ENCODE measurements at places on chromosomes 7 and 10.

GRCh38 chr10:85862771-85863170 lies 503.8 kb downstream of the GRID1 start:
- DNase-seq, result no peak

DNA sequence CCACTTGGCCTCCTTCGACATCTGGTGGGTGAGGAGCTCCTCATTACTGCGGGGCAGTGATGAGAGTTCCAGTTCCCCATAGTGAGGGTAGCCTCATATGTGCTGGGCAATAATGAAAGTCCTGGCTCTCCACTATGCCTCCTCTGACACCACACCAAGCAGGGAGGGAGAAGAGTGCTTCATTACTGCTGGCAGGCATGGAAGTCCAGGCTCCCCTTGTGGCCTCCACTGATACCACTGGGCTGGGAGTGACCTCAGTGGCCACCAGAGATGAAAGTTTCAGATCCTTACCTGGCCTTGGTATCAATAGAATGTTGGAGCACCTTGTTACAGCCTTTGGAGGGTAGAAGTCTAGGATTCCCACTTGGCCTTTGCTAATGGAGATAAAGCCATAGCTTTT lies 6.5 kb downstream of the DUS4L start:
- no peak for DNase-seq

GRCh38 chr7:4025694-4026615 lies 656.1 kb upstream of the FOXK1 start:
- DNase-seq, result no peak

- DNase-seq, result no peak
Observed at GRCh38 chr10:77909749-77910375, 16.7 kb downstream of the DLG5 start.

DNA sequence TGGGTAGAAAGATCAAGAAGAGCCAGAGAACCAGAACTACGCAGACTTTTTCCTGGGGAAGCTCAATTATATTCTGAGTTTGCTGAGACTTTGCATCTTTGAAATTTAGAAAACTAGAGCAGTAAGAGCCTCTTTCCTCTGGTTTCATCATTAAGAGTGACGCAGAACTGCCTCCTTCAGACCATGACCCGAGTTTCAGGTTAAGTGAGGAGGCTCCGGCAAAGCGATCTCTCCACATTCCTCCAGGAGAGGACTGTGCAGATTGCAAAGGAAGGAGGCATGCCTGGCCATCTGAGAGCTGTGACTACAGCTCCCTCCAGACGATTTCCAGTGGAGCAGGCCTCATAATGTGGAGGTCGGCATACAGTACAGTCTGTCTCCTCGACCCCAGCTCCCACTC lies 115.8 kb upstream of the LANCL2 start:
- DNase-seq, result no peak

DNA sequence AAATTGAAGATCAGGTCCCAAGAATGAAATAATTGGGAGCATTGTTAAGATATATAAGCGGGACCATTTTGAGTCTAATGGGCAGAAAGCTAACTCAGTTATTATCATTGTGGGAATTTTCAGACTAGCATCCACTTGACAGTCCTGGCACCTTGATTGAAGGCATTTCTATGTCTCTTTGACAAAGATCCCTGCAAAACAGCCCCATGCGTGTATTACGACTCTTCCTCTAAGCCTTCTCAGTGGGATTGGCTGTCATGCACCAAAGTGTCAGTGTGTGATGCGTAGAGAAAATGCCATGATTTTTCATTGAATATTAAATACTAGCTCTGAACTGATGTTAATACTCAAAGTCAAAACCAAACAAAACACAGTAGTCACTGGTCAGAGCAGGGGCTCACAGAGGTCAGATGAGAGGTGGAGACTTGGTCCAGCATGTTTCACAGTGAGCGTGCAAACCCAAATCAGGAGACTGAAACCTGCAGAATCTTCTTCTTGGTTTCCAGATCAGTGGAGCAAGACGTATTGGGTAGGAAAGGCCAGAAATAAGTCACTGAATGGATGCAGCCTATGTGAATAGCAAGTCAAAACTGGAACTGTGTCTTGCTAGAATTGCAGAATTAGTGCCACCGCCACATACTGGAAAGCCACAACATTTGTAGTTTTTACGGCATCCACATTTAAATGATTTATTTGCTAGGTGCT lies 303.6 kb upstream of the AKR1E2 start:
- no peak for DNase-seq

DNA sequence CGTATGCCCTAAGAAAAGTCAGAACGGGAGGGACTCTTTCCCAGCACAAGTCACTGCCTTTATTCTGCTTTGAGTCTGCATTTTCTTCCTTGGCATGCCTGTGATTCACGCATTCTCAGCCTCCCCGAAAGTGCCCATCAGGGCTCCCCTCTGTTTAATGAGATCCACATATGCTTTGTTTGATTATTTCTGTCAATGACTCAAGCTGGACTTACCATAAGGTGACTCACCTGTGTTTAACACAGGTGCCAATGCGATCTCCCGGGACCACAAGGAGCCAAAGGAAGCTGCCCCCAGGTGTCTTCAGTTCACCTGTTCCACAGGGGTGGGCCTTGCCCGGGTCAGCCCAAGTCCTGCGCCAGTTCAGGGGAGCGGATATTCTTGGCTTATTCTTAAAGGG lies 386.0 kb upstream of the SHH start:
- no peak for DNase-seq

DNA sequence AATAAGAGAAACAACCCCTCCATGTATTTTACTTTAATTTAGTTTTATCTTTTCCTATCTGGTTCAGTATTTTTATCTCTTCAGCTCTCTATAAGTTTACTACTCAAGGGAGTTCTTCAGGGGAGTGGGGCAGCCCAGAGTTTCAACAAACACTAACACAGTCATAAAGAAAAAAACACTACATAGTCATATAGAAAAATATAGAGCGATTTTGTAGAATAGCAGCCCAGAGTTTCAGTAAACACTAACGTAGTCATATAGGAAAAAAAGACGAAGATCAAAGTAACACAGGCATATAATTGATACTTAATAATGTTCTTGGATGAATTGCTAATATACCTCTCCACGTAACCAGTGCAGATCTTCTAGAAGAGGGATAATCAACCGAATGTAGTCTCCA lies 54.7 kb downstream of the PON1 start:
- no peak for DNase-seq

DNA sequence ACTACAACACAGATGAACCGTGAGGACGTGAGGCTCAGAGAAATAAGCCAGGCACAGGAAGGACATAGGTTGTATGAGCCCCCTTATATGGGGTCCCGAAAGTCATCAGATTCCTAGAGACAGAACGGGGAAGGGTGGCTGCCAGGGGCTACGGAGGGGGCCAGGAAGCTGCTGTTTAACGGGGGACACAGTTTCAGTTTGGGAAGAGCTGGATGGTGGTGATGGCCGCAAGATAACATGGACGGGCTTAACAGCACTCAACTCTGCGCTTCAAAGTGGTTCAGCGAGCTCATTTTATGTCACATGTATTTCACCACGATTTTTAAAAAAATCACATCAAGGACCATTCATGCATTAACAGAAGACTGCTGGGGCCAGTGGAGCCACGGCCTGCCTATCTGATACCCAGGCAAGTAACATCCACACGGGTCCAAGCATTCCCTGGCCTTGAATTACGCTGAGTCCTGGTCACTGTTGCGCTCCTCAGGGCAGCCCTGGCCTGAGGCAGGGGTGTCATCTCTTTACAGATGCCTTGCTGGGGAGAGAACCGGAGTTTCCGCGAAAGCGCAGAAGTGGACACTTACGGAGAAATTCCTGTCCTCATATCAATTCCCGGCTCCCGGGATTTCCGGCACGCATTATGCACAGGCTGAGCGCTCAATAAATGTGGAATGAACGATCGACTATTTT lies 1.5 kb downstream of the CARD11 start:
- no peak for DNase-seq

GRCh38 chr7:105097619-105098018 lies 83.6 kb downstream of the KMT2E start:
- DNase-seq, result no peak

GRCh38 chr10:24579906-24580305 lies 143.8 kb downstream of the ARHGAP21 start:
- DNase-seq, result no peak

DNA sequence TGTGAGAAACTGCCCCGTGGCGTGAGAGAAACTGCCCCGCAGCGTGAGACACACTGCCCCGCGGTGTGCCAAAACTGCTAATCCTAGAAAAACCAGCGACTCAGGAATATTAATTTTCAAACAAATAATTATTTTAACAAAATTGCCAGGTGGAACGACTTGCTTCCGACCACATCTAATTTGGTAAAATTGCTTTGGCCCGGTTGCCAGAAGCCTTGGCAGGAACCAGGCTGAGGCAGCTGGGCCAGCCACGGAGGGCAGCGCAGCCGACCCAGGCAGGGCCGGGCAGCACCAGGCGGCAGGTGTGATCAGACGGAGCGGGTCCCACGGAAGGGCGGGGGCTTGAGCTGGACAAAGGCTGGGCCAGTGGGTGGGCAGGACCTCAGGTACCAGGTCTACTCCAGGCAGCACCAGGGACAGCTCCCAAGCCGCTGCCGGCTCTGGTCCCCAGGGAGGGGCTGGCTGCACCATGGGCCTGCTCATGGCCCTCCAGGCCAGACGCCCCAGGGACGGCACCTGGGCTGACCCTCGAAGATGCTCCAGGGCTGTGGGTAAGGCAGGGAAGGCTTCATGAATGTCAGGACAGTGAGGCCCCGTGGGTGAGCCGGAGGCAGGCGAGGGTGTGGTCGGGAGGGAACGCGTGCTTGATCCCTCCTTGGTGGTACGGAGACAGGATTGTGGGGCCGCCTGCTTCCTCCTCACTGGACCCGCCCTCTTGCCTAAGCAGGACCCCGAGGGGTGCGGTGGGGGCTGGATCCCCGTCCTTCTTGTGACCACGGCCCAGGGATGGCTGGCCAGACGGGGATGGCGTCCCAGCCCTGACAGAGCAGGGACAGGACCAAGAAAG lies 7.7 kb upstream of the ADGRA1 start:
- DNase-seq, result no peak

GRCh38 chr10:11057448-11057847 lies 39.8 kb downstream of the CELF2 start:
- DNase-seq, result no peak

DNA sequence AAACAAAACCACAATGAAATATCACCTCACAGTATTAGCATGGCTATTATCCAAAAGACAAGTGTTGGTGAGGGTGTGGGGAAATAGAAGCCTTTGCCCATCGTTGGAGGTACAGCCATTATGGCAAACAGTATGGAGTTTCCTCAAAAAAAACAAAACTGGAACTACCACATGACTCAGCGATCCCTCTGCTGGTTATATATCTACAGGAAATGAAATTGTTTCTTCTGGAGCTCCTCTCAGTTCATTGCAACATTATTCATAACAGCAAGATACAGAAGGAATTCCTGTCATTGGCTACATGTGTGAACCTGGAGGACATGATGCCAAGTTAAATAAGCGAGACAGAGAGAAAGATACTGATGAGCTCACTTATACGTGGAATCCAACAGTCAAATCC lies 2.4 kb upstream of the UBE3C start:
- DNase-seq, result no peak

- DNase-seq, result no peak
Observed at GRCh38 chr7:4189131-4189570, 492.9 kb upstream of the FOXK1 start.

DNA sequence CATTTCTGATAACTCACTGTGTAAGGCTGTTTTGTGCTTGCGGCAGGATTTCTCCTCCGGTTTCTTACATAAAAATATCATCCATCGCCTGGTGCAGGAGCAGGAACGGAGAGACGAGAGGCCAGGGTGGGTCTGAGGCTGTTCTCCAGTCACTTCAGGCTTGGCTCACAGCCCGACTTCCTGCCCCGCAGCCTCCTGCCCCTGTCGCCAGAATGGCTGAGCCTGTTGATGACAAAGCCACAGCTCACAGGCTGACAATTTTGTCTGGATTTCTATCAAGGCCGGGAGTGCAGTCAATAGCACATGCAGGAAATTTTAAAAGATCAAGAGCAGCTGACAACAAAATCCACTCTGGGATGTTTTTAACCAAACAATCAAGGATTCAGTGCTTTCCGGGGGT lies 229.7 kb upstream of the ZNF32 start:
- no peak for DNase-seq

DNA sequence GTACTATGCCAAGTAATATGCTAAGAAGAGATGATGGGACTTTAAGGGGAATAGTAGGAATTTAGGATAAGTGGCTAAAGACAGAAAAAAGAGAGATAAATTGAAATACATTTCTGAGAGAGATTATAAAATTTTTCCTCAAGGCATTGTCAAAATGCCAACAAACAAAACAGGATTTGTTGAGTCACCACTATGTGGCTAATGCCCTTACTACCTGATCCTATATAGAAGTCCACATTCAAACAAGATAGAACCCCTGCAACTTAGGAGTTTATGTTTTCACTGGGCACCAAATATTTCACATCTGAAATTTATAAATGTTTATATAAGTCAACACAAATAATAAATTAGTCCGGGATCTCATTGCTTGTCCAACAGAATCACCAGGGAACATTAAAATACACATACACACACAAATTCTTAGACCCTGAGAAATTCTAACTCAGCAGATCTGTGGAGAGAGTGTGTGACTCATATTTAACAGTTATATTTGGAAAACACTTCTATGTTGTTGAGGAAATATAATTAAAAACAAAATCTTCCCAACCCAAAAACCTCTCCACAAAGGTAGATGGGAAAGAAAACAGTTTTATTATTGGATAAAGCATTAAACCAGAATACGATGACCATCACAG lies 154.3 kb downstream of the PPP1R3A start:
- DNase-seq, result no peak

DNA sequence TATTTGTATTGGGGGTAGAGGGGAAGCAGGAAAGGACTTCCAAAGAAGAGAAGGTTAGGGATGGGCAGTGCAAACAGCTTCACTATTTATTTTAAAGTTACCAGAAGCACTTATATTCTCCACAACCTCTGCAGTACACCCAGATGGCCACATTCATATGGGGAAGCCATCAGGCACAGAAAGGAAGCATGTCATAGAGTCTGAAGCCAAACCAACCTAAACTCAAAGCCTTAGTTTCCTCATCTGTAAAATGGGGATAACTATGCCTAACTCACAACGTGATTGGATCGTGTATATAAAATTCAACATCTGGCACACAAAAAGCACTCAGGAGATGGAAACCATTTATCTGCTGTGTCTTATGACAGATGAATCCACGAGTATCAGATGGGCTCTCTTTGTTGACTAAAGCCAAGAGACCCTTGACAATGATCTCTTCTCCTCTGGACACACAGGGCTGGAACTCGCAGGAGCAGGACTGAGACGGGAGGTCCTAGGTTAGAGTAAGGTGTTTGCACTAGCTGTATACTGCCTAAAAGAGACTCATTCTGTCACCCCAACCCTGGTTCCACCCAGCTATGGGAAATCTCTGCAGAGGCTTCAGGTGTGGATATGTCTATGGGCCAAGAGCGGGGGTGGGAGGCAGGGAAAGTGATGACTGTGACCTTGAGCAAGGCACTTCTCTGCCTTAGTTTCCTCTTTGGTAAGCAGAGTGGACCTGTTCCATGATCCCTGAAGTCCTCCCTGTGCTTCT lies 1.8 kb downstream of the KIAA1549 start:
- no peak for DNase-seq

DNA sequence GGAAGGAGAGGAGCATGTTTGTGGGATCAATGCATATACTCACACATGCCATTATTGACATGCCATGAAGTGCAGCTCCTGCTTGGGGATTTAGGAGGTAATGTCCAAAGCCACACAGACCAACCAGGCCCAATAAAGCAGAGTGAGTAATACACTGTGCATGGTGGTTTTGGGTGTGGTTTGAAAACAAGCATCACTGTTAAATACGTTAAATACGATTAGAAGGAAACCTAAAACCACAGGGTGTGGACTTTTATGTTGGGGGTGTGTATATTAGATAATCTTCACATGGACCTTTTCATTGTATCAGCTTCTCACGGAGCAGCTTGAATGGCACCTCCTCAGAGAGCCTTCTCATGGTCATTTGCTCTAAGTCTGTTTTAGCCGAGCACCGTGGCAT lies 10.4 kb upstream of the EIF3A start:
- DNase-seq, result no peak

Data from stimulated activated CD4-positive, alpha-beta T cell treated with anti-CD3 and anti-CD28 coated beads, Interleukin-4, amount 100 ng/mL, for 1 hour (primary cell).